ENCODE measurements at places on chromosomes 2 and 18. TPM values are rescaled to one million over a fixed set of nuclear protein-coding genes. Genes with fewer than 3 reads are reported as not detected.
A peak's percentile ranks its signal among the peaks of the same experiment; 100 is the strongest.

DNA sequence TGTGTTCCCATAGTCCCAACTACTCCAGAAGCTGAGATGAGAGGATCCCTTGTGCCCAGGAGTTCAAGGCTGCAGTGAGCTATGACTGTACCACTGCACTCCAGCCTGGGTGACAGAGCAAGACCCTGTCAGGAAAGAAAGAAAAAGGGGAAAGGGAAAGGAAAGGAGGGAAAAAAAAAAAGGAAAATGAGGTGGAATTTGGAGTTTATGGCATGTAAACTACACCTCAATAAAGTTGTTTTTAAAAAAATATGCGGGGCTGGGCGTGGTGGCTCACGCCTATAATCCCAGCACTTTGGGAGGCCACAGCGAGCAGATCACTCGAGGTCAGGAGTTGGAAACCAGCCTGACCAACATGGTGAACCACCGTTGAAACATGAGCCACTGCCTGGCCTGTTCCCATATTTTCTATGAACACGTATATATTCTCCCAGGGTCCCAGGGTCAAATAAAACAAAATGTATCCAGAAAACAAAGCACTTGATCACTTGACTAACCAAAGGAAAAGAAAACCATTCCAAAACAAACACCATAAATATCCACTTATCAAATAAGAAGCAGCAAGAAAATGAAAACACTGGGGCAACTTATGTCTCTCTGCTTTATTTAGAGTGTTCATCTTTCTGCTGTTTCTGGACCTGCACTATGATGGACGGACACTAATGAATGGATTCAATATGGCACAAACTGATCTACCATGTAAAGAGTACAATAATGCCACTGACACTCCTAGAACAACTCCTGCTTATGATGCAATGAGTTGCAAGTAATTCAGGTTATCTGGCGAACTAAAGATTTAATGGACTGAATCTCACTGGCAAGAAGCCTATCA lies 56.8 kb downstream of the ASXL2 start:
- DNase-seq = no peak

DNA sequence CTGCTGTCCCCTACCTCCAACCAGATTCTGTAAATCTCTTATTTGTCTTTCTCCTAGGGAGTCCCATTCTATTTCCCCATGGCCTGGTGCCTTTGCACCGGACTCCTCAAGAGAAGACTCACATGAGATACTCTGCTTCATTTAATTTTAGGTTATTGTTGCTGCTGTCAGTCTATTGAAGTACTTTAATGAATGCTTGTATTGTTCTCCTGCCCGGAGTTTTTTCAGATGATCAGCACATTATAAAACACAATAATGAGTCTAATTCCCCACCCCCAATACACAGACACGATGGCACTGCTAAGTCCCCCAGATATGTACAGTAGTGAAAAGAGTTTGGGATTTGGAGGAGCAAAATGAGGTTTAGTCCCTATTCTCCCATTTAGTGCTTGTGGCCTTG lies 58.9 kb downstream of the HAUS1 start:
- DNase-seq = no peak

DNA sequence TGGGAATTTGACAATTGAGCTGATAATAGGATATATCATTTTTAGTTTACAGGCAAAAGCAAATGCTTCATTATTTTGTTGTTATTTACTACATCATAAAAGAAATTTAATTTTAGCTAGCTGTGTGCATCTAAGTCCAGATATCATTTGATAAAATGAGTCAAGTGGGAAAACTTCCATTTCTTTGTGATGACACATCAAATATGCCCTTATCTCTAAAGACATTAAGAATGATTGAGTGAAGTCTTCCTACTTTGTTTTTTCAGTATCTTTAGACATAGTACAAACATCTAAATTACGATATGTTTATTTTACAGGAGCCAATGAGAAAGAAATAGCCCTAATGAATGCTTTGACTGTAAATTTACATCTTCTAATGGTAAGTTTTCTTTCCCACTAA lies 77.0 kb downstream of the KYNU start:
- DNase-seq = no peak

DNA sequence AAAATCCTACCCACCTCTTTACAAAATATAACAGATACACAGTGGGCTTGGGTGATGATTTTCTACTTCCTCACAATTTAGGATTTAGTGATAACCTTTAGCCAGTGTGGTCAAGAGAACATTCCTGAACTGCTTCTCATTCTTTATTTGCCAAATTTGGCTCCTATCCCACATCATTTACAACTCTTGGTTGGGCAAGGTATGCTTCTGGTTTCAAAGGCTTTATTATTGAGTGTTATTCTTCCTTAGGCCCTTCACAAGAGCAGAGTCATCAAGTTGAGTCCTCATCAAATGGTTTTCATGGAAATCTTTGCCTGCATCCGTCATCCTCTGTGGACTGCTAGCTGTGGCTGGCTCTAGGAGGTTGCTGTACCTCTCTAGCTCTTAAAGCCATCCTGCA lies 472.0 kb upstream of the ETAA1 start:
- DNase-seq = no peak

- no peak for DNase-seq
Observed at GRCh38 chr2:182101263-182101662, 115.6 kb downstream of the PPP1R1C start.

GRCh38 chr2:216081487-216082116 lies at the start of the genes PECR and TMEM169:
Gene PECR (minus strand): TSS chr2:216081809. CDS start chr2:216081741, 68 bp downstream.
Gene TMEM169 (plus strand): TSS chr2:216081919. CDS start chr2:216095964, 14,045 bp downstream.
- peak; percentile 79 for DNase-seq

- DNase-seq = no peak
Observed at GRCh38 chr18:75785206-75785605, 357.7 kb upstream of the SMIM21 start.

- no peak for DNase-seq
Observed at GRCh38 chr2:175074478-175074877, 69.3 kb upstream of the CHN1 start.

GRCh38 chr2:167784084-167784425 lies 463.3 kb downstream of the STK39 start:
- DNase-seq = no peak

DNA sequence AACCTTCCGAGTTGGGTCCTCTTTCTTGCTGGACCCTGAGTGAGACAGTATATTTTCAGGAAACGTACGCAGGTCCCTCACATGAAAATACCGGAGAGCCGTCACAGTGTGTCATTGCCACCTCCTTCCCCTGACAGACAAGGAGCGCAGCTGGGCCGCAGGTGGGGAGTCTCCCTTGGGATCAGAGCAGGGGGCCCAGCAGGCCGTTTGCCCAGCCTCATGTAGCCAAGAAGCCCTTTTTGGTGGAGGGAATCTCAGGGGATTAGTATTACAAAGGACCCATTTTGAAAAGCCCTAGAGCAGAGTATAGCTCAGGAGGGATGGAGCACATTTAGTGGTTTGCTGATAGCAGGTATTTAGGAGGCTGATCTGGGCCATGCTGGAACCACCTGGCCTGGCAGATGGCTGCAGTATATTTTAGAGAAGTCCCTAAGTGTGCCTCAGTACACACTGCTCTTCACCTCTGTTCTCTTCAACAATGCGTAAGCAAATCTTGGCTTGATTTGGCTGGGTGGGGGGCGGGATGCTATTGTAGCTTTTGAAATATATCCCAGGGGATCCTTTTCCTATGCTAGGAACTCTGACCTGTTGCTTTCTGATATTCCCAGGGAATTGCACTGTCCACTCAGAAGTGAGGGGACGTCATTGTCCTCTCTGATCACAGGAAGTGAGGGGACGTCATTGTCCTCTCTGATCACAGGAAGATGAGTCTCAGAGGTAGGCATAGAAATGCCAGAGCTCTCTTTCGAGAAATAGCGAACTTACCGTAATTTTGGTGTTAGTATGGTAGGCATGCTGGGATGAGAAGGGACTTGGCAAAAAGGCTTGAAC lies 171.9 kb downstream of the HRH4 start:
- no peak for DNase-seq

DNA sequence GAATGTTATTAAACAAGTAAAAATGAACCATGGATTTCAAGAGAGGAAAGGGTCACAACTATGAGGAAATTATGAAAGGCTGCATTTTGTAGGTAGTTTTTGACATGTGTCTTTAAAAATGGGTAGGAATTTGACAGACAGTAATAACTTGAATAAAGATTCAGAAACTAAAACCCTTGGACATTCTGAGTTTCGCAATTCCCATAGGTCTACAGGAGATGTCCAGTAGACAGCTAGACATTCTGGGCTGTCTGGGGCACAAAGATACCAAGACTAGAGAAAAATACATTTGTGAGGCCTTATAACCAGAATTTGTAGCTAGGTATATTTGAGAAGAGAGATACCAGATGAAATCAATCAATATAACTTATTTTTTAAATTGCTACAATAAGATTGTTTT lies 42.3 kb downstream of the DNAJC10 start:
- DNase-seq = no peak

GRCh38 chr2:209929369-209929768 lies 73.1 kb upstream of the RPE start:
- no peak for DNase-seq

DNA sequence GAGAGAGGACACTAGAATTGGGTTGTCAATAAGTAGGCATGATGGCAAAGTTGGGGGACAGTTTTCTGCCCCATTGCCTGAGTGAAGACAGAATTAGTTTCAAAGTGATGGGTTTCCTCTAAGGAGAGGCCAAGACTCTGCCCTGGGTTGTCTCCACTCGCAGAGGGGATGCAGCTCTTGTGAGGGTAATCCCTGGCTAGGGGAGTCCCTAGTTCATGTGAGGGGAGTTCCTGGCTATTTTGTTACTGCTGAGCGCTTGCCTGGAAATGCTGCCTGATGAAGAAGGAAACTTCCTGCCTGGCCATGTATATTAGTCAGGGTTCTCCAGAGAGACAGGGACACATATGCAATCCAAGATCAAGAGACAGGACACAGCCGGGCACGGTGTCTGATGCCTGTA lies 501.5 kb downstream of the BCL11A start:
- no peak for DNase-seq

- DNase-seq = no peak
Observed at GRCh38 chr18:45565280-45565970, 49.9 kb upstream of the SLC14A2 start.

The RNF152 gene
- 0.65 TPM for polyA plus RNA-seq

The CTLA4 gene
- not detected for polyA plus RNA-seq

The SPR gene
- 39.1 TPM for polyA plus RNA-seq

The CYP26B1 gene
- polyA plus RNA-seq = 1.2 TPM
